Large intestine (tissue), 12 donors: ENCODE measurements at places on chromosomes 13 and 19.
A peak's percentile ranks its signal among the peaks of the same experiment; 100 is the strongest.

- no peak overlapping the region for H3K4me3 ChIP-seq
- H3K36me3 ChIP-seq: no peaks in the 10 kb centered on the region
- H3K27ac ChIP-seq: no peak overlapping the region
Observed at GRCh38 chr19:17262557-17262956, 2.0 kb downstream of the USHBP1 start.

DNA sequence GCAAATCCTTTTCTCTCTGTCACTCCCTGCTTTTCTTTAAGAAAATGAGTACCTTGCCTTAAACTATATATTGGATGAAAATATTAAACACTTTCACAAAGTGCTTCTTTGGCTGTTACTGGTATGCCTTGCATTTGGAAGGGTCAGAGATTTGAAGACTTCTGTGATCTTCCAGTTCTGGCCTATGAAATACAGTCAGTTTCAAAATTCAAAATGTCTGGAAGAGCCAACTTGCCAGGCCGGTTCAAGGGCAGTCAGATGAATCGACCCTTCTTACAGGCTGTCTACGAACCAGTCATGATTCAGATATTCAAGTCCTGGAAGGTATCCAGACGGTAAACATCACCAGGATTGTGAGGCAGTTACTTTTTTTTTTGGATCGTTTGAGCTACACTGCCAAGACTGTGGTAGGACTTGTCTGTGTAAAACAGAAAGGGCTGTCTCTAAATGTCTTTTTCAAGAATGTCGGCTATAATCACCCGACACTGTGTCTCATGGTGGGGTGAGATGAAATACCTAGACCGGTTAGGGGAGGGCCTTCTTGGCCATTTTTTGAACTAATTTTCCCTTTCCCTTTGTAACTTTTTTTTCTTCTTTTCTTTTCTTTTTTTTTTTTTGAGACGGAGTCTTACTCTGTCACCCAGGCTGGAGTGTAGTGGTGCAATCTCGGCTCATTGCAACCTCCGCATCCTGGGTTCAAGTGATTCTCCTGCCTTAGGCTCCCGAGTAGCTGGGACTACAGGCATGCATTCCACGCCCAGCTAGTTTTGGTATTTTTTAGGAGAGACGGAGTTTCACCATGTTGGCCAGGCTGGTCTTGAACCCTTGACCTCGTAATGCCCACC is 11.2 kb downstream of the ACTN4 start:
- peaks cover 52% of the 10 kb centered on the region for H3K36me3 ChIP-seq
- H3K27me3 ChIP-seq: no peaks in the 10 kb centered on the region
- H3K4me1 ChIP-seq: peaks cover 92% of the 10 kb centered on the region
- H3K27ac ChIP-seq: peak overlapping the region; percentile 70

DNA sequence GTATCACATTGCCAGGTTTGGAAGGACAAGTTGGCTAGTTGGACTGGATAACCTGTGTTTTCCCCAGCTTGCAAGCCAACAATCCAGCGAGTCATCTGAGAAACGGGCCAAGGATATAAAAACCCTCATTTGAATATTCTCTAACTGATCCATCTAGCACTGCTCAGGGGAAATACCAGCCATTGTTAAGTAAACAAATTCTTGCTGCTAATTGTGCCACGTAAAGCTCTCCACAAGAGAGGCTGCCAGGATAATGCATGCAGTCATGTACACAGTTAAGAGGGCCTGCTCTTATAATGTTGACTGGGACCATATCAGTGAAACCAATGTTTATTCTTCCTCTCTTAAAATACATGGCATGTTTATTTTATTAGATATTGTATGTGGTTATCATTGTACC is 663.2 kb upstream of the SGCG start:
- H3K36me3 ChIP-seq: no peaks in the 10 kb centered on the region
- no peaks in the 10 kb centered on the region for H3K4me1 ChIP-seq
- H3K27me3 ChIP-seq: no peaks in the 10 kb centered on the region

DNA sequence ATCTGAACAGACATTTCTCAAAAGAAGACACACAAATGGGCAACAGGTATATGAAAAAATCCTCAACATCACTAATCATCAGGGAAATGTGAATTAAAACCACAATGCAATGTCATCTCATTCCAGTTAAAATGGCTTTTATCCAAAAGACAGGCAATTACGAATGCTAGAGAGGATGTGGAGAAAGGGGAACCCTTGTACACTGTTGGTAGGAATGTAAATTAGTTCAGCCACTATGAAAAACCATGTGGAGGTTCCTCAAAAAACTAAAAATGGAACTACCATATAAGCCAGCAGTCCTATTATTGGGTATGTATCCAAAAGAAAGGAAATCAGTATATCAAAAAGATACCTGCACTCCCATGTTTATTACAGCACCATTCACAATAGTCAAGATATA is 24.7 kb upstream of the ZC3H13 start:
- H3K27me3 ChIP-seq: no peaks in the 10 kb centered on the region
- H3K4me1 ChIP-seq: no peaks in the 10 kb centered on the region
- H3K4me3 ChIP-seq: no peak overlapping the region

DNA sequence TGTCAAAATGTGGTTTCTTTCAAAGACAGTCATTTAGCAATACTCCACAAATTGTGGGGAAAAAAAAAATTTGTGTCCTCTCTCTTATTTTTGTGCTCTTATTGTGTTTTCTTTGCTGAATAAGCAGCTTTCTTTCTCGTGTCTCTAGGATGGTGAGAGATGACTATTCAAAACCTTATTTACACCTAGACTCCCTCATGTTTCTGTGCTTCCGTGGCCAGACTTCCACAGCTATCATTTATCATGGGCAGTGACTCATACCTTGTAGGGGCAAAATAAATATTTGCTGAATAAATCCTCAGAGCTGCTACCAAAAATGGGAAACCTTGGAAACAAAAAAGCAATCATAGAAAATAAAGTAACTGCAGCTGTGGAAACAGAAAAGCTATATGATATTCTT is 204.9 kb upstream of the MIR17HG start:
- no peaks in the 10 kb centered on the region for H3K27me3 ChIP-seq
- H3K4me1 ChIP-seq: no peaks in the 10 kb centered on the region
- DNase-seq: no peak
- H3K4me3 ChIP-seq: no peak overlapping the region

- DNase-seq: peak; percentile 51
- H3K27me3 ChIP-seq: peaks cover 3% of the 10 kb centered on the region
- peak overlapping the region; percentile 14 for H3K4me3 ChIP-seq
- no peak overlapping the region for H3K27ac ChIP-seq
Observed at GRCh38 chr19:19110410-19111135, 27.7 kb downstream of the TMEM161A start.

DNA sequence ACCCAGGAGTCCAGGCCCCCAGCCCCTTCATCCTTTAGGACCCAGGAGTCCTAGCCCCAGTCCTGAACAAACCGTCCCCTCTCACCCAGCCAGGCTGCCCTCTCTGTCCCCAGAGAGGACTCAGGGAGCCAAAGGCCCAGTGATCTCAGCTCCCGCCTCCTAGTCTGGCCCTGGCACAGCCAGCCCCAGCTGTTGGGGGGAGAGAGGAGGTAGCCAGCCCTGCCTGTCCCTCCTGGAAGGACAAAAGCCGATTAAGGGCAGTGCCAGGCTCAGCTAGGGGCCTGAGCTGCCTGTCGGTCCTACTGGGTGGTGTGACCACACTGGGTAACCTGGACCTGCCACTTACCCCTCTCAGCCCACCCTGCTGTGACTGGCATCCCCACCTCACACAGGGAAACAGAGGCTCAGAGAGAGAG is 14.5 kb downstream of the LIPE start:
- H3K4me3 ChIP-seq: no peak overlapping the region
- peaks cover 4% of the 10 kb centered on the region for H3K4me1 ChIP-seq
- H3K27ac ChIP-seq: no peak overlapping the region

- DNase-seq: no peak
- no peaks in the 10 kb centered on the region for H3K27me3 ChIP-seq
- no peaks in the 10 kb centered on the region for H3K36me3 ChIP-seq
- no peak overlapping the region for H3K4me3 ChIP-seq
- H3K27ac ChIP-seq: no peak overlapping the region
Observed at GRCh38 chr19:45187421-45188100, 9.0 kb downstream of the BLOC1S3 start.

- no peak for DNase-seq
- H3K36me3 ChIP-seq: no peaks in the 10 kb centered on the region
- no peak overlapping the region for H3K27ac ChIP-seq
- H3K27me3 ChIP-seq: no peaks in the 10 kb centered on the region
- H3K4me1 ChIP-seq: no peaks in the 10 kb centered on the region
Observed at GRCh38 chr13:108146642-108147041, 68.7 kb downstream of the LIG4 start.

DNA sequence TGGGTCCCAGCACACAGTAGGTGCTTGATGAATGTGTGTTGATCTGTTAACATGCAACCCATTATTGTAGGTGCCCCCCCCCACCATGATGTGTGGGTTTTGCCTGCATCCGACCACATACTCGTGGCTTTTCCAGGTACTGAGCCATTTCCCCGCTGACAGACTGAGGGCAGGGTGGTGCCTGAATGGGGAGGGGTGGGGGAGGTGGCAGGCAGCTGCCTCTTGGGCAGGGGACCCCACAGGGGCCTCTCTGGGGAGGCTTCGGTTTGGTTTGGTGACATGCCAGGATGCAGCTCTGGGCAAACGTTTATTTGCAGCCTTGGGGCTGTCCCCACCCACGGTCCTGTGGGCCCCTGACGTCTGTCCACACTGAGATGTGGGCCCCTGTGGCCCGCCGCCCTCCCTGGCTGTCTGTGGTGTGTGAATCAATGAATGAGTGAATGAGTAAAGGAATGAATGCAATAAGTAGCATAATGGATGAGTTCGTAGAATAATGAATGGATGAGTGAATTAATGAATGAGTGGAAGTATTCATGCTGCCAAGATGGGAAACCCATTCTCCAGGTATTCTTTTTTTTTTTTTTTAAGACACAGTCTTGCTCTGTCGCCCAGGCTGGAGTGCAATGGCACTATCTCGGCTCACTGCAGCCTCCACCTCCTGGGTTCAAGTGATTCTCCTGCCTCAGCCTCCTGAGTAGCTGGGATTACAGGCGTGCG is 9.0 kb upstream of the JUND start:
- peaks cover 30% of the 10 kb centered on the region for H3K4me1 ChIP-seq
- H3K36me3 ChIP-seq: no peaks in the 10 kb centered on the region
- no peak overlapping the region for H3K4me3 ChIP-seq
- H3K27ac ChIP-seq: peak overlapping the region; percentile 5
- peaks cover 3% of the 10 kb centered on the region for H3K27me3 ChIP-seq

GRCh38 chr19:4504891-4505569 is 13.3 kb downstream of the PLIN4 start:
- H3K36me3 ChIP-seq: peaks cover 33% of the 10 kb centered on the region
- no peaks in the 10 kb centered on the region for H3K4me1 ChIP-seq
- H3K27ac ChIP-seq: no peak overlapping the region
- no peaks in the 10 kb centered on the region for H3K27me3 ChIP-seq
